ENCODE measurements at places on chromosomes 12 and 14.
A peak's percentile ranks its signal among the peaks of the same experiment; 100 is the strongest.

- DNase-seq = no peak
Observed at GRCh38 chr14:100604709-100605108, 17.5 kb upstream of the BEGAIN start.

DNA sequence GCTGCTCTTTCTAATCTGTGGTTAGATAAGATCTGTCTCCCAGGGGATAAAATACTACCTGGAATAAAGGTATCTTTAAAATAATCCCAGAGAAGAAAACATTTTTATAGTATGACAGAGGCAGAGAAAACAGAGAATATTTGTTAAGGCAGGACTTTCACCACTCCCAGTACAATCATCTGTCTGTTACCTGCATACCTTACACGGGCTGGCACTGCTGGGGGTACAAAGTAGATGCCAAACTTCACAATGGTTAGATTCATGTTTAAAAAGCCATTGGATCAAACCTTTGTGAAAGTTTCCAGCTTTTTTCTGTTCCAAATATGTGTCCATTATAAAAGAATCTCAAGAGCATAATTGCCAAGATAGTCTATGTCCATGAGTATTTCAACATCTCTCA lies 273.6 kb upstream of the BTG1 start:
- DNase-seq = no peak

GRCh38 chr12:89862511-89863445 lies 154.1 kb upstream of the ATP2B1 start:
- no peak for DNase-seq

GRCh38 chr12:38689704-38690103 lies 215.7 kb downstream of the CPNE8 start:
- DNase-seq = peak; percentile 51

- DNase-seq = no peak
Observed at GRCh38 chr12:1355396-1355795, 239.0 kb downstream of the FBXL14 start.

DNA sequence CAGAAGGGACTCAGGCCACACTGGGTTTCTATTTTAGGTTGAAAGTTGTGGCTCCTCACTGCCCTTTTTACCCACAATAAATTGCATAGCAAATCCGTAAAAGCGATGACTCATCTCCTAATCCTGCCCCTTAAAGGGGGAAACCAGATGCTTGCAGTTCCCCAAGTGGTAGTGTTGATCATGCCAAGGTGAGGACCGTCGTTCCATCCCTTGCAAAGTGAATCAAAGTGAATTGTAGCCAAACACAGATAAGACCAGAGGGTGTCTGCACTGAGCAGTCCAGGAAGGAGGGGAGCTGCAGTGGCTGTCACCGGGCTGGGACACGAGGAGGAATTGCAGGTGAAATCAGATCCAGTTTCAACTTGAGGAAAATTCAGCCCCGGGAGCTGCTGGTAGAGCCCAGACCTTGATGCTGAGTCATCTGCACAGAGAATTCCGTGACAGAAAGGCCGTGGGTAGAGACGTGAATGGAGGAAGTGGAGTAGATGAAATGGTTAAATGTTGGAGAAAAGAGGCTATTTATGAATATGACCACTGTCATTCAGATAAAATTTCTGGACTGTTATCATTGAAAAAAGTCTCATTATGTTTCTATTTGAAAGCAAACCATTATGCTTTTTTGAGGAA lies 44.2 kb upstream of the MMP17 start:
- peak; percentile 54 for DNase-seq
